ENCODE measurements at places on chromosomes 3 and 15.

DNA sequence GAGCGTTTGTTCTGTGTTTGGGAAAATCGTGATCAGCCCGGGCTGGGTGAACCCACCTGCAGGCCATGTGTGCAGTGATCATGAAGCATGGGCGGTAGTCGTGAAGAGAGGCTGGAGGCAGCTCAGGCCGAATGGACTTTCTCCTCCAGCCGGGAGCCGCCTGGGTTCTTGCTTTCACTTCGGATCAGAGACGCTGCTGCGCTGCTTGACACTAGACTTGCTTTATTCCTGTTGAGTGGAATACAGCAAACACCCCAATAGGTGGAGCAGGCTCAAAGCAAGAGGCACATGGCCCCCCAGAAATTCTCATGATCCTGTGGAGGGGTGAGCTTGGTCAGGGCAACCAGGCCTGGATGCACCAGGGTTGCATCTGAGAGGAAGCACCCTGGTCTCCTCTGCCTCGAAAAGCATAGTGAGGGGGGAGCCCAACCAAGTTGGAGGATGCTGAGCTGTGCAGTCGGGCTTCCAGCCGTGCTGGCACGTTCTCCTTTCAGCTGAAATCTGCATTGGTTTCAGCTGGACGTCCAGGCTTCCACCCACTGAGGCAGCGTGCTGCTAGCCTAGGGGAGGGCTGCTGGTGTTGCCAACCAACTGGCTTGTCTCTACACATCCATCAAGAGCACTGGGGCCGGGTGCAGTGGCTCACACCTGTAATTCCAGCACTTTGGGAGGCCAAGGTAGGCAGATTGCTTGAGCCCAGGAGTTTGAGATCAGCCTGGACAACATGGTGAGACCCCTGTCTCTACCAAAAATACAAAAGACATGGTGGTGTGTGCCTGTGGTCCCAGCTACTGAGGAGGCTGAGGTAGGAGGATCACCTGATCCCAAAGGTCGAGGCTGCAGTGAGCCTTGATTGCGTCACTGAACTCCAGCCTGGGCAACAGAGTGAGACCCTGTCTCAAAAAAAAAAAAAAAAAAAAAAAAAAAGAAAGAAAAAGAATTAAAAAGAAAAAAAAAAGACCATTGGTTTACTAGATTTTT, 2.8 kb upstream of the NRROS start:
- no peak for DNase-seq

- DNase-seq = no peak
Measured at GRCh38 chr3:8094415-8094814, 407.2 kb upstream of the LMCD1 start.

- no peak for DNase-seq
Measured at GRCh38 chr15:83312071-83312470, 27.6 kb upstream of the BNC1 start.

GRCh38 chr3:190941694-190942260, 79.3 kb upstream of the GMNC start:
- no peak for DNase-seq

- no peak for DNase-seq
Measured at GRCh38 chr3:102586485-102586884, 151.7 kb downstream of the ZPLD1 start.

Measured in T-helper 17 cell (primary cell).